ENCODE measurements at places on chromosomes 4 and X.

- DNase-seq: no peak
Measured at GRCh38 chr4:72959411-72959810, 110.1 kb downstream of the COX18 start.

- DNase-seq: no peak
Measured at GRCh38 chrX:45669715-45670340, 469.2 kb upstream of the DIPK2B start.

GRCh38 chr4:165604181-165604580, 225.4 kb downstream of the CPE start:
- DNase-seq: no peak

DNA sequence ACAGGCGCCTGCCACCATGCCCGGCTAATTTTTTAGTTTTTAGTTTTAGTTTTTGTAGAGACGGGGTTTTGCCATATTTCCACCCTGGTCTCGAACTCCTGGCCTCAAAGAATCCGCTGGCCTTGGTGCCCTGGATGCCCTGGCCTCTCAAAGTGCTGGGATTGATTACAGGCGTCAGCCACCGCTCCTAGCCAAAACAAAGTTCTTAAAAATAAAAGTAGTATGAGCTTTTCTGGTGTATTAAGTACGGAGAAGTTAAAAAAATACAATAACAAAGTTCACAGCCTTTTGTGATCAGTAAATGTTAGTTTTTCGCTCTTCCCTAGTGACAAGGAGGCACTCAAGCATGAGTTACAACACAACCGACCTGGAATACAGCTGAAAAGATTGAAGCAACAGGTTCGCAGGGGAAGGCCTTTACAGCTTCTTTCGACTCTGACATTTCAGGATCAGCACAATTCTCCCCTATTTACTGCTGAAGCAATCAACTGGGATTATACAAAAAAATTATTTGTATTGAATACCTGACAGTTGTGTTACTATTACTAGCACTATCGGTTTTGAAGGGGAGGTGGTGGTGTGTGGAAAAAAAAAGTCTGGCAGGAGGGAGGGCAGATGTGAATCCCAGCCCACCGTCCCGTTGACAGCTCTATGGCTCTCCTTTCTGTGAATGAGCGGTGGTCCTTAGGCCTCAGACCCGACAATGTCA, 893 bp upstream of the METAP1 start:
- no peak for DNase-seq

GRCh38 chrX:15988661-15989603, 134.3 kb upstream of the AP1S2 start:
- no peak for DNase-seq

- no peak for DNase-seq
Measured at GRCh38 chrX:37453821-37454220, 104.7 kb downstream of the PRRG1 start.

DNA sequence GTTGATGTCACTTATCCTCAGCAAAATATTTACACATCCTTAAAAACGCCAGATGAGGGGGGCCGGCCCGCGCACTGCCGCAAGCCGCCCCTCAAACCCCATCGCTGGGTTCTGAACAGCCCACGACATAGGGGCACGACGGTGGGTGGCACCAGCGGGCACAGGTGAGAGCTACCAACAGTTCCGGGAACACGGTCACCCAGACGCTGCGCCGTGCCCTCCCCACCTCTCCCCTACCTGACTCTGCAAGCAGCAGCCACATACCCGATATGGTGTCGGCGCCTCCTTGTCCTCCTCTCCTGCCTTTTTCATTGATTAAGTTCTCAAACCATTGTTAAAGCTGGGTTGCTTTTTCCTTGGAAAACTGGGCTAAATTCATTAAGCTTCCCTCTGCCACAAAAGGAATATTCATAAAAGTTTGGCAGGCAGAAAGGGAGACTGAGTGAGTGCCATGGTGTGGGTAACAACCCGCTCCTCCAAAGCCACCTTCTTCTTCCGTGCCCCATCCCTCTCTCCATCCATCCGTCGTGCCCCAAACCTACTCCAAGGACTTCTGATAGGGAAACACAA, 1.4 kb downstream of the RAI2 start:
- DNase-seq: no peak

DNA sequence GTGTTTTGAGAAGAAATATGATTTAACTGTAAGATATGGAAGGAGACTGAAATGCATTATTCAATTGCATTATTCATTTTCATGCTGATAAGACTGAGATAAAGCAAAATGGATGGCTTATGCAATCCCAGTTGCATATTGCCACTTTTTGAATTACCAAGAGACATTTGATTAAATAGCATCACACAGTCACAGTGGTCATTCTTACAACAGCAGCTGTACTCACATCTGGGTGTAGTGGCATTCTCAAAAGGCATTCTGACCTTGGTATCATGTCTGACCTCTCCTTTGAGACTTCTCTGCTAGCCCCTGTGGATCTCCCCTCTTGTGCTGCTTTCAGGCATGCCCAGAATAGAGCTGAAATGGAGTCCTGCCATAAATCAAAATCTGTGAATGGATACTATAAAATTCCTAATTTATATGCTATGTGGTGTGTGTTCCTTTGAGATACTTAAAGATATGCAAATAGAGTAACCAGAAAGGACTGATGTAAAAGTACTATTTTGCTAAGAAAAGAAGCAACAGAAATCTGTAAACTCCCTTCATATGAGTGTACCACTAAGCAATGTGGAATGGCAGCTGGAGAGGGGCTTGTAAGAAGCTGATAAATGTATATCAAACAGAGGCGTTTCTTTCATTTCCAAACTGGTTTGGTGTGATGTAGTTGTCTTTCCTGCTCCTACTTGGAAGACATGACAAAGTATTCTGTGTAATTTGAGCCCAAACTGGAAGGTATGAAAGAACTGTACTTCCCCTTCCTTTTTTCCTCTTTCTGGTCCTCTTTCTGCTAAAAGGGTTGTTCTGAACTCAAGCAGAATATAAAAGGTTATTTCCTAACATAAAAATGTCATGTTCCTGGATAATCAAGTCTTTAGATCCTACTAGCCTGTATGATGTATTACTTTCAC, 25.4 kb upstream of the METAP1 start:
- DNase-seq: no peak

DNA sequence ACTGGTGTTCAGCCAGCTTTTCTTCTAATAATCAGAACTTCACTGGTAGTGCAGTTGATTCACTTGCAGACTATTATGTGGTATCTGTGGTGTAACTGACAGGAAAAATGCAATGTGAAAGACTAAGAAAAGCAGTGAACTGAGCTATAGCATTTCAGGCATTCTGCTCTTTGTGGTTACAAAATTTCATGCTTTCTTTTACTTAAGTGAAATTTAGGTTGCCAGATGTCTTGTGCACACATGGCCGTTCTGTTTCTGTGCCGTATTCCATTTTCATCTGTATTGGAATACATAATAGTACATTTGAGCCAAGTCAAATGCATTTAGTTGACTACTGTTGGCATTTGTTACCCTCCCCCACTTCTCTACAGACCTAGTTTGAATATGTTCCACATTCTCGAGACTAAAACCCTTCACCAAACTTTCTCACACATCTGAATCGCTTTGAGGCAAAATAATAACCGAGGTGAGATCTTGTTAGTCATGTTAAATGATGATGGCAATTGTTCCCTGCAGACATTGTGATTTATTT, 8.2 kb downstream of the RTL3 start:
- DNase-seq: no peak

- DNase-seq: no peak
Measured at GRCh38 chr4:159979953-159980352, 877.1 kb downstream of the RAPGEF2 start.

DNA sequence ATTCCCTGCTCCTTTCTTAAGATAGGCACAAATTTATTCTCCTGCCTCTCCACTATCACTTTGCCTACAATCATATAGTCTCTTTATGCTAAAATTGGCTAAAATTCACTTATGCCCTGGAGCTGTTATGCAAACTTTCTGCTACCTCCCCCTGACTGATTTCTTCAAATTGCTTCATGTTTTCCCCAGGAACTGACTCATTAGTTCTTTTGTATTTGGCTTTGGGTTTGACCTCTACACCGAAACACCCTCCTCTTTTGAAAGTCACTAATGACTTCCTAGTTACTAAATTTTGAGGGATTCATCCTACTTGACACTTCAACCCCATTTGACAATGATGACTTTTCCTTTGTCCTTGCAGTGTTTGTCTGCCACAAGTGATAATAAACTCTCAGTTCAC, 222.6 kb downstream of the NDST4 start:
- no peak for DNase-seq

GRCh38 chr4:85477534-85477933, 2.6 kb downstream of the ARHGAP24 start:
- DNase-seq: no peak

GRCh38 chr4:138659812-138660316, 355.7 kb upstream of the NOCT start:
- no peak for DNase-seq

DNA sequence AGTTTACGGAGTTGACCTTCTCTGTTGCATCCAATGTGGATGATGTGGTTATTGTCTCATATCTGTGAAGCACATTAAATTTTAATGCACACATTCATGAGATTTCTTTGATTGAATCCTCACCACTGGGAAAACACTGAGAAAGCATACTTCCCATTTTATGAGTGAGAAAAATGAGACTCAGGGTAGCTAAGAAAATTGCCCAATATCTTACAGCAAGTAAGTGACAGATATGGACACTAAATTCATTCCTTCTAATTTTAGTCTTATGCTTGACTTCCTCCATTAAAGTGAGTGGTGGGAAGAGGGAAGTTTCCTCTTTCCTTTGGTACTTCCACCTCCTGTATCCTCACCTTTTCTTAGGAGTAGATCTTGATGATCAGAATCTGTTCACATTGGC, 504.8 kb upstream of the BOD1L1 start:
- no peak for DNase-seq

GRCh38 chrX:30649859-30650258, 3.4 kb upstream of the GK start:
- no peak for DNase-seq

- no peak for DNase-seq
Measured at GRCh38 chr4:7518871-7519637, 84.3 kb upstream of the PSAPL1 start.

DNA sequence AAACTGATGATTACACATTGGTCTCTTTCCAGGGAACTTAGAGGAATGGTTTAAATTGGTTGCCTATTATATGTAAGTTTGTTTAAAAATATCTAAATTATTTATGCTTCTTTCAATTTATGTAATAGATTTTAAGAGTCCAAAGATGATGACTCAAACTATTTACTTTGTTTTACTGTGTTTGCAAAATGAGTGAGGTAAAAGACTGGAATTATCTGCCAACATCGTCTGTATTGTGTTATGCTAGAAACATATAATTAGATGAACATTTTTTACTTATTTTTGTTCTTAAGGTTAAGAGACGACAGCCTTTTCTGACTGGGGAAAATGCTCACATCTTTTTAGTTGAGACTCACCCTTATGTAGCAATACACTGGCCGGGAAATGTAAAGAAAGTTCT, 51.1 kb upstream of the SYTL5 start:
- DNase-seq: no peak

DNA sequence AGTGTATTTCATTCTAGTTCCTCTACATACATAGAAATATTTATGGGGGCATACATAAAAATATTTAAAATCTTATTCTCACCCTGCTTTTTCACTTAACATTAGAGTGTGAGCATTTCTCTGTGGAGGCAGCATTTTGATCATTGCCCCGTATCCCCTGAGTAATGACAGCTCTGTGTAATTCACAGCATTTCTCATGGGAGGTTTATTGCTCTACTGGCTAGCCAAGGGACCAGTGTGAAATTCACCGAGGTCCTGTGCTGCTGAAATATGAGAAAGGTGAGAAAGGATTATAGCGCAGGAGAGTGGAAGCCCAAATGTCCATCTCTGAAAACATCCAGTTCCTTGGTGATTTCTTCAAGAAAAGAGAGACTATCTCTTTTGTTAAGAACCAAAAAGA, 22.9 kb downstream of the PDGFC start:
- DNase-seq: no peak

DNA sequence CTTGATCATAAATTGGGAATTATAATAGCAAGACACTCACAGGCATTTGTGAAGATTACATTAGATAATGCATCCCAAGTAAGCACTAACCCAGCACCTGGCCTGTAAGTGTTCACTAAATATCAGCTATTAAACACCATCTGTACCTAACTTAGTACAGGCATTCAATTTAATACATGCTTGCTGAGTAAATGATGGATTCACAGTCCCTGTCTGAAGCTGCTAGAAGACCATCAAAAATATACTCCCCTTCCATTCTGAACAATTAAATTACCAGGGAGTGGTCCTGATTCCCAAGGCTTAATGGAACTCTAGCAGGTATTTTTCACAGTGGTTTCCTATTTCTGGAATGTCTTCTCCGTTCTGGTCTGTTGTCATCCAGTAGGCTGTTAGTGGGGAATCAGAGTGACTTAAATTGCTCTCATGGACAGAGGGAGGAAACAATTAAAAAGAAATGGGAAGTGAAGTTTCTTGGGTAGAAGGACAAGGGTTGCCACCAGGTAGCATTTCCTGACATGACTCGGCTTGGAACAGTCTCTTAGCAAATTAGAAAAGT, 233.9 kb downstream of the PTTG2 start:
- no peak for DNase-seq

DNA sequence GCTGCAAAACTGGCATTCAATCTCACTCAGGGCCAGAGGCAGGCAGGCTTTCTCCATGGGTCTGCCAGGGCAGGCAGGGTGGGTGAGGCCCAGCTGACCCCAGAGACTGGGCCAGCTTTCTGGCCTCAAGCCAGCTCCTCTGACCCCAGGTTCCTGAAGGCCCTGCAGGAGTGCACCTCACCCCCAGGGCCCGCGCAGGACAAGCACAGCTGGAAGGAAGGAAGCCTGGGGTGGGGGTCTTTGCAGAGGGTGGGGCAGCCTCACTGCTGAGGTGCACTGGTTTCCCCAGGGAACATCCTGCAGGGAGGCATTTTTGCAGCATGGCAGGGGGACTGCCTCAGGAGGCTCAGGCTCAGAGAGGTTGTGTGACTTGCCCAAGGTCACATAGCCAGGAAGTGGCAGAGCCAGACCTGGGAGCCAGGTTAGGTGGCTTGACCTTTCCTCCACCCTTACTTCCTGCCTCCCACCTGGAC, 31.5 kb upstream of the AFAP1 start:
- no peak for DNase-seq

- no peak for DNase-seq
Measured at GRCh38 chr4:188078116-188078515, 31.3 kb downstream of the TRIML2 start.

DNA sequence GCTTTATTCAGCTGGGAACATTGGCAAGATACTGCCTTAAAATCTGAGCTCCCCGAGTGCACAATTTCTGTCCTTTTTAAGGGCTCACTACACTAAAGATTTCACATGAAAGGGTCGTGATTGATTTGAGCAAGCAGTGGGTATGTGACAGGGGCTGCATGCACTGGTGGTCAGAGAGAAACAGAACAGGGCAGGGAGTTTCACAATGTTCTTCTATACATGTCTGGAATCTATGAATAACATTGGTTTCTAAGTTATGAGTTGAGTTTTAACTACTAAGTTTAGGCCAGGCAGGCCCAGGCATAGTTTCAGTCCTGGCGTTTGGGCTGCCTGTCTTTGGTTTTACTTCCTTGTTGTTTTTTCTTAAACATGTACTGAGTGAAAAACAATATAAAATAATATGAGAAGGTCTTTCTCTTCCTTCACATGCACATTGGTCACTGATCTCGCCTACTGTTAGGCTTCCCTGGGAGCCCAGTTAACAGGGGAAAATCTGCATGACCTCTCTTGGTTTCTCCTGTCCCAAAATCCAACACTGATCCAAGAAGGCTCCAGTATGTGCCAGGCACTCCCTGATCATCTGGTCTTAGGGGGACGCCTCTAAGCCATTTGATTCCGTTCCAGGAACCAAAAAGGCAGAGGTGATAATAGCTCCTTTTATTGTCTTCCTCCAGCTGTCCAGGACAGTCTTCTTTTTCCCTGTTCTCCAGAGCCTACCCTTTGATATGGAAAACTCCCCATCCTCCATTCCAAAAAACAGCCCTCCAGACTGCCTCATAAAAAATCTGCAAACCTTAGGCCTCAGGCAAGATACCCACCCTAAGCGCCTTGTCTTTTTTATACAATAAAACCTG, at the start of gene UGT2B17:
Gene UGT2B17 (minus strand): TSS at position 51 of the 854 bp plus-strand sequence. CDS start 7,838 bp downstream, outside the sequence.
- no peak for DNase-seq

All from CD8-positive, alpha-beta memory T cell (primary cell).